ENCODE measurements at places on chromosomes 13 and 19. TPM values are rescaled to one million over a fixed set of nuclear protein-coding genes. Genes with fewer than 3 reads are reported as not detected.

The RNF113B gene
- not detected for total RNA-seq

GRCh38 chr19:15042003-15042402 lies 7.3 kb upstream of the CASP14 start:
- ATAC-seq, result no peak

GRCh38 chr13:36666477-36667229 lies 7.2 kb upstream of the SERTM1 start:
- ATAC-seq, result no peak

DNA sequence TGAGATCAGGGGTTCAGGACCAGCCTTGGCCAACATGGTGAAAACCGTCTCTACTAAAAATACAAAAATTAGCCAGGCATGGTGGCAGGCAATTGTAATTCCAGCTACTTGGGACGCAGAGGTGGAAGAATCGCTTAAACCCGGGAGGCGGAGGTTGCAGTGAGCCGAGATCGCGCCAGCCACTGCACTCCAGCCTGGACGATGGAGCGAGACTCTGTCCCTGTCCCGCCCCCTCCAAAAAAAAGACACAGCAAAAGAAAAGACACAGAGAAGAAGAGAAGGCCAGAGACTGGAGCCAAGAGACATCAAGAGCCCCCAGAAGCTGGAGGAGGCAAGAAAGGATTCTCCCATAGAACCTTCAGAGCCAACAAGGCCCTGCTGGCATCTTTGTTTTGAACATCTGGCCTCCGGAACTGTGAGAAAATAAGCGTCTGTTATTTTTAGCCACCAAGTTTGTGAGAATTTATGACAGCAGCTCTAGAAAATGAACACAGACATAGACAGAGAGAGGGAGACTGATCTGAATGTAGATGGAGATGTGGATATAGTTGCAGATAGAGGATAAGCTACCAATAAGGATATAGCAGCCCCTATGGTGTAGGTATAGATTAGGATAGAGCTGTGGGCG lies 25.7 kb upstream of the PNMA8B start:
- ATAC-seq, result no peak

The ZNF112 gene
- 2.2 TPM for total RNA-seq

- ATAC-seq, result no peak
These were observed 1.5 kb upstream of the EHD2 start for GRCh38 chr19:47711652-47712242.

The GPR4 gene
- total RNA-seq, result 0.56 TPM

- no peak for ATAC-seq
These were observed 2.2 kb downstream of the FFAR1 start for GRCh38 chr19:35349614-35350521.

DNA sequence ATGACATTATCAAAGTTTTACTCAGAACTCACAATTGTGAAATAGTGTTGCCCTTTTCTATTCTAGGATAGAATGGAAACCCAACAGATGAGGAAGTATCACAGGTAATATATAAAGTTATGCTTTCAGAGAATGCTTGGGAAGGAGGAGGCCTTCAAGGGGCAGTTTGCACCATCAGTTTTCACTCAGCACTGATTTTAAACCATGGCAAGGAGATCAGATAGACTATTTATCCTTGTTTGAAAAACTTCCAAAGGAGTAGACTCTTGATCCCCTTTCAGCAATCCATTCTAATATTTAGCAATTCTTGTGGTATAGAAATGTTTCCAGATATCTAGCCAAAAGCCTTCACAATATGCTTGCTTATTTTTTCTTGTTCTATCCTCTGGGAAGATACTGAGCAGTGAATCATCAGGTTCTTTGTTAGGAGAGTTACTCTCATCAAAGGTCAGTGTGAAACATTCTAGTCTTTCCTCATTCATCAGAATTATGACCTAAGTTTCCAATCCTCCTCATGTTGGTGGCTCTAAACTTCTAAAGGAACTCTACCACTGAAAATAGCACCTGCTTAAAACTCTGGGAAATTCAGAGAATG lies 3.8 kb downstream of the GPC6 start:
- ATAC-seq, result no peak

DNA sequence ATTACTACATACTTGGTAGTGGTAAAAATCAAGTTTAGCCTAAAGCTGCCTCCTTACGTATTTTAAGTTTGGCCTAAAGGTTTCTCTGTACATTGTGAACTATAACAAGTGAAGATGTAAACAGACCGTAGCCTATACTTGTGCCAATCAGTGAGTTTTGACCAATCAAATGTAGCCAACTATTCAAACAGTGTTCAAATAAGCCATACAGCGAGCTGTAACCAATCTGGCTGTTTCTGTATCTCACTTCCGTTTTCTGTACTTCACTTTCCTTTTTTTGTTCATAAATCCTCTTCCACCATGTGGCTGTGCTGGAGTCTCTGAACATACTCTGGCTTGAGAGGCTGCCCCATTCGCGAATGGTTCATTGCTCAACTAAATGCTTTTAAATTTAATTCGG lies 2504.6 kb downstream of the PCDH9 start:
- ATAC-seq, result no peak

DNA sequence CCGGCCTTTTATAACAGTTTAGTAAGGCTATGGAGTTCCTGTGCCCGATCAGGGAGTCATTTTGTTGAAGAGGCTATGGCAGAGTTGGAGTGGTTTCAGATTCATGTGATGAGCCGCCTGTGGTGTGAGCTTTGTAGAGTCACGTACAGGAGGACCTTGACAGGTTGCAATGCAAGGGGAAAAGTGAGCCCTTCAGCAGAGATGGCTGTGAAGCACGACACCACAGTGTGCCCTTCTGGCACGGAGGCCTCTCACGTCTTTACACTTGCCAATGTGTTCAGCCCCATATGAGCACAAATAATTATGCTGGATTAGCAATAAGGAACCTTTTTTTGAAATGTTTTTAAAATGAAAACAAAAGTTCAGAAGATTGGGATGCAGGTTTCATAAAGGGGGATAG lies 499.8 kb downstream of the LIG4 start:
- ATAC-seq, result no peak

DNA sequence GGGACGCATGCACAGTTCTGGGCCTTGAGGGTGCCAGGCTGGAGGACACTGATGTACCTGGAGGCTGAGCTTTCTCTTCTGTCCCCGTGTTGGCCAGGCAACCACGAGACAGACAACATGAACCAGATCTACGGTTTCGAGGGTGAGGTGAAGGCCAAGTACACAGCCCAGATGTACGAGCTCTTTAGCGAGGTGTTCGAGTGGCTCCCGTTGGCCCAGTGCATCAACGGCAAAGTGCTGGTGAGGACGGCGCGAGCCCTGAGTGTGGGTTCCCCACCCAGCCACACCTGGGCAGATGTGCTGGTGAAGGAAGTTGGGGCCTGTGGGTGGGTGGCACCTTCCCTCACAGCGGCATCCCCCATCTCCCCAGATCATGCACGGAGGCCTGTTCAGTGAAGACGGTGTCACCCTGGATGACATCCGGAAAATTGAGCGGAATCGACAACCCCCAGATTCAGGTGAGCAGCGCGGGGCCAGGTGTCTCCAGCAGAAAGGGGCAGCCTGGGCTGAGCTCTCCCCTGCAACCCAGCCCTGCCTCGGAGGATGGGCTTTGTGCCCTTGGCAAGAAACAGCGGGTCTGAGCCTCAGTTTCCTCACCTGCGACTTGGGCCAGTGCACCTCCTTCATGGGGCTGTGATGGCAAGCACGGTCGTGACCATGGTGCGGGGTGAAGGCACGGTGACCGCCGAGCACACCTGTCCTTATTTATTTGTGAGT lies 26.2 kb downstream of the CCDC8 start:
- ATAC-seq, result no peak

The F10 gene
- total RNA-seq, result 0.56 TPM

DNA sequence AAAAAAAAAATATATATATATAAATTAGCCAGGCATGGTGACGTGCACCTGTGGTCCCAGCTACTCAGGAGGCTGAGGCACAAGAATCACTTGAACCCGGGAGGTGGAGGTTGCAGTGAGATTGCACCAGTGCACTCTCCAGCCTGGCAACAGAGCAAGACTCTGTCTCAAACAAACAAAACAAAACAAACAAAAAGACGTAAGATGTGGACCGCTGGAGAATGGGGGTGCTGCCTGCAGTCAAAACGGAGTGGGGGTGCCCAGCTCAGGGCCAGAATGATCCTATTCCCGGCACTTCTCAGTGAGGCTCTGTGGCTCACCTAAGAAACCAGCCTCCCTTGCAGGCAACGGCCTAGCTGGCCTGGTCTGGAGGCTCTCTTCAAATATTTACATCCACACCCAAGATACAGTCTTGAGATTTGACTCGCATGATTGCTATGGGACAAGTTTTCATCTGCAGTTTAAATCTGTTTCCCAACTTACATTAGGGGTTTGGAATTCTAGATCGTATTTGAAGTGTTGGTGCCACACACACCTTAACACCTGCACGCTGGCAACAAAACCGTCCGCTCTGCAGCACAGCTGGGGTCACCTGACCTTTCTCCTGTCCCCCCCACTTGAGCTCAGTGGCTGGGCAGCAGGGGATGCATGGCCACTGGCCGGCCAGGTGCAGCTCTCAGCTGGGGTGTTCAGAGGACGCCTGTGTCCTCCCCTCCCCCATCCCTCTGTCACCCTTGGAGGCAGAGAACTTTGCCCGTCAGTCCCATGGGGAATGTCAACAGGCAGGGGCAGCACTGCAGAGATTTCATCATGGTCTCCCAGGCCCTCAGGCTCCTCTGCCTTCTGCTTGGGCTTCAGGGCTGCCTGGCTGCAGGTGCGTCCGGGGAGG lies at the start of gene F7:
Gene F7, plus strand, starts transcription at position 760 of the 889 bp plus-strand sequence. Its CDS starts 51 bp downstream, at position 811.
- ATAC-seq, result no peak

DNA sequence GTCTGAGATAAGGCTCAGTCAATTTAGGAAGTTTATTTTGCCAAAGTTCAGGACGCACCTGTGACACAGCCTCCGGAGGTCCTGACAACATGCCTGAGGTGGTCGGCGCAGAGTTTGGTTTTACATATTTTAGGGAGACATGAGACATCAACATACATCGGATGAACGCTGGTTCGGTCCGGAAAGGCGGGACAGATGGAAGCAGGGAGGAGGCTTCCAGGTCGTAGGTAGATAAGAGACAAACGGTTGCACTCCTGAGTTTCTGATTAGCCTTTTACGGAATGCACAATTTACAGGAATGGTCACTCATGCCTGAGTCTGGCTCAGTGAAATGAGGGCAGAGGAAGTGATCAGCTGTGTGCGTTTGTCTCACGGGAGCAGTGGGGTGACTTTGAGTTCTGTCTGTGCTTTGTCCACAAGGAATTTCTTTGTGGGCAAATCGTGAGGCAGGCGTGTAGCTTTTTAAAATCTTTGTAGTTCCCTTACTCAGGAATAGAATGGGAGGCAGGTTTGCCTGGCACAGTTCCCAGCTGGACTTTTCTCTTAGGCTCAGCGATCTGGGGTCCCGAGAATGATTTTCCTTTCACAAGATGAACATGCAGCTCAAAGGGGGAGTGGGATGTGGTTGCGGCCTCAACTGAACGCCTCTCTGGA lies 36.2 kb downstream of the C13orf46 start:
- ATAC-seq, result no peak

DNA sequence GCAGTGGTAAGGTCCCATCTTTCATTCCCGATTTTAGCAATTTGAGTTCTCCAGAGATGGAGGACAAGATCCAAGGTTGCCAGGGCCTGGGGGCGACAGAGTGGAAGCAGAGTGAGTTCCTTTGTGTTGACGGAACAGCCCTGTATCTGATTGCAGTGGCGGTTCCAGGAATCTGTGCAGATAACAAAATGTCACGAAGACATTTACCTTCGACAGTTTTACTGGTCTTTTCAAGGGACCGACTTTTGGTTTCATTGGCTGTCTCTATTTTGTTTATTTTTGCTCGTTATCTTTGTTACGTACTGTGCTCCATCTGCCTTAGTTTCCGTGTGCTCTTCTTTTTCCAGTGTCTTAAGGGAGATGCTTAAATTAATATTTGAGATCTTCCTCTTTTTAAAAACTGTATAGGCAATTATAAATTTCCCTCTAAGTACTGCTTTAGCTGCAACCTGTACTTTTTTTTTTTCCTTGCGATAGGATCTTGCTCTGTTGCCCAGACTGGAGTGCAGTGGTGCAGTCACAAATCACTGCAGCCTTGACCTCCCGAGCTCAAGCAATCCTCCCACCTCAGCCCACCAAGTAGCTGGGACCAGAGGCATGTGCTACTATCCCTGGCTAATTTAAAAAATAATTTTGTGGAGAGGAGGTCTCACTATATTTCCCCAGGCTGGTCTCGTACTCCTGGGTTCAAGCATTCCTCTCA lies 23.2 kb downstream of the KDM4B start:
- no peak for ATAC-seq

The CXCL17 gene
- total RNA-seq, result 38.6 TPM

Measured in esophagus mucosa (tissue), 1 donor.